RPMI7951 (cell line): ENCODE measurements at places on chromosomes 16 and 17. TPM values are rescaled to one million over a fixed set of nuclear protein-coding genes. Genes with fewer than 3 reads are reported as not detected.
A peak's percentile ranks its signal among the peaks of the same experiment; 100 is the strongest.

DNA sequence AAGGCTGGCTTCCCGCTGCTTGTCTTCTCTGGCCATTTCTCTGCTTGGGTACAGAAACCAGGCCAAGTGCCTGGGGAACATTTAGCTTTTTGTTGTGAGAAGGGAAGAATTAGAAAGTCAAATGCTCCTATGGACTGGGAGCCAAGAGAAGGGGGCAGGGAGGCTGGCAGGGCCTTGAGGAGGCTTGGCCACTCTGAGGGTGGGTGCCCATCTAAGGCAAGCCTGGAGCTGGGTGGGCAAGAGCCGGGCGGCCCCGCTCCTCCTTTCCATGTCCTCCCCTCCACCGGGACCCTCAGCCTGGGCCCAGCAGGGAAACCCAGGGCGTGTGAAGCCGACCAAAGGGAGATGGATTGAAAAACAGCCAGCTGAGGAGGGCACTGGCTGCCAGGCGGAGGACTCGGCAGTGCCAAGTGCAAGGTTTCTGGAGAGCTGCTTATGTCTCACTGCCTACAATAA is 69.4 kb downstream of the NTN1 start:
- DNase-seq, result no peak

DNA sequence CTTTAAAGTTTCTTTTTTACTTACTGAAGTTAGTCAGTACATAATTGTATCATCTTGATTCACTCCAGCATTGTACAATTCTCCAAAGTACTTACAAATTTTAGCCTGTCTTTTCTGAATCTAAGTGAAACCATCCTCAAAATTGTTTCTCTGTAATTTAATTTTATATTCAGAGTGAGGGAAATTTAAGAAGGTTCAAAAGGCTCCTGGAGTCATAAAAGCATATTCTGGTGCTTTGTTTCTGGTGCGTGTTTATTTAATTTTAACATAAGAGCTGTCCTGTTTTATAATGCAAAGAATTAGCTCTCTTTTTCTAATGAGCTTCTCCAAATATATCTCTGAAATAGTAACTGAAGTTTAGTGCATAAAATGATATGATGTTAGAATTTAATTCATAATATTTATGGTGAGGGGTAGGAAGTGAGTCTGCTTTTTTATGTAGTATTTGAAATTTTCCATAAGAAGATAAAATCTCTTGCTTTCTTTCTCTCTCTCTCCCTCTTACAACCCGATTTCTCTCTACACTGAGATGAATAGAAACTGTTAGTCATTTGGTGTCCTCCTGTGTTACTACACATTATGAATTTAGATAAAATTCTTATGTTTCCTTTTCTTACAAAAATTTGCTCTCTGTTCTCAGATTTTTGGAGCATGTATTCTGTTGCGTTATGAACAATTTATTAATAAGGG is 339.8 kb downstream of the BCAS3 start:
- no peak for DNase-seq

GRCh38 chr16:70634861-70635260 is 11.5 kb upstream of the IL34 start:
- no peak for DNase-seq

- DNase-seq, result no peak
These were observed 65.1 kb downstream of the RTN4RL1 start for GRCh38 chr17:1959871-1960544.

Gene PIRT
- not detected in 2 replicates for total RNA-seq

DNA sequence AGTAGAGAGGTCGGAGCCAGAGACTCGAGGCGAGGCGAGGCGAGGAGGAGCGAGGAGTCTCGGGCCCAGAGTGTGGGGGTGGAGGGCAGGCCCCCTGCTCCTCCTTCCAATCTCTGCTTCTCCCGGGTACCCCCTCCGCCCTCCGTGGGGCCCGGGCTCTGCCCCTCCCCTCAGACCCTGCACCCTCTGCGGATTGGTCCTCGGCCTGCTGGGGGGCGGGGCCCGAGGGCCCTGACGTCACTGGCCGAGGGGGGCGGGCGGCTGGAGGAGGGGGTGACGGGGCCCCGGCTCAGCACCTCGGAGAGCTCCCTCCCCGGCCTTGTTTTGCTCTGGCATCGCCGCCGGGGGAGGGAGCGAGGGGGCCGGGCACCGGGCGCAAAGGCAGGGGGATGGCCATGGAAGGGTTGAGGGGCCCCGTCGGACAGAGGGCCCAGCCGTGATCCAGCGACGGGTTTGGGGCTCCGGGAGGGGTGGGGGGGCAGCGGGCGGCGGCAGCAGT is at the start of gene RUNDC3A:
RUNDC3A (plus strand) TSS at position 282 of the 499 bp plus-strand sequence. CDS start 232 bp downstream, outside the sequence.
- peak; percentile 65 for DNase-seq

DNA sequence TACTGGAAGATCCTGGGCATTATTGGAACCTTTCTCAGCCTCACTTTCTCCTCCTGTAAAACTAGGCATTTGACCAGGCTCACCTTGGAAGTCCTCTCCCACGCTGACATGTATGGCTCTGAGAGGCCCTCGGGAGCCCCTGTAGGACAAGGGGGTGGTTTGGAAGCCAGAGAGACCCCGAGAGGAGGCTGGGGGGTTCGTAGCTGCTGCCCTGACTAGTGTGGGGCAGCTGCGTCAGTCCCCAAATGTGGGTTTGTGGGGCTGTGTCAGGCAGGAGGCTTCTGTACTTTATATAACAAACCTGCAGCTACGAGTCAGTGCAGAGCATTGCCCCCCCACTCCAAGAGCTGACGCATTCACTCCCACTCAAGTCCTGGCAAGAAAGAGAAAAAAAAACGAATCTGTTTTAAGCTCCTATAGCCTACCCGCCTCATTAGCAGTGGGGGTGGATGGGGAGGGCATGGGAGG is 1.8 kb downstream of the CX3CL1 start:
- no peak for DNase-seq

DNA sequence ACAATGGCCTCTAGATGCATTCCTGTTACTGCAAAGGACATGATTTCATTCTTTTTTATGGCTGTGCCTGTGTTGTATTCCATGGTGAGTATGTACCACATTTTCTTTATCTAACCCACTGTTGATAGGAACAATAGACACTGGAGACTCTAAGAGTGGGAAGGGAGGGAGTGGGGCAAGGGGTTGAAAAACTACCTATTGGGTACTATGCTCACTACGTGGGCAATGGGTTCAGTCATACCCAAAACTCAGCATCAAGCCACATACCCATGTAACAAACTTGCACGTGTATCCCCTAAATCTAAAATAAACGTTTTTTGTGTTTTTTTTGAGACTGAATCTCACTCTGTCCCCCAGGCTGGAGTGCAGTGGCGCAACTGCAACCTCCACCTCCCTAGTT is 47.1 kb upstream of the SCNN1B start:
- no peak for DNase-seq

Gene MEOX1
- total RNA-seq, result under 0.01 TPM in 1 of 2 replicates, not detected in the other

DNA sequence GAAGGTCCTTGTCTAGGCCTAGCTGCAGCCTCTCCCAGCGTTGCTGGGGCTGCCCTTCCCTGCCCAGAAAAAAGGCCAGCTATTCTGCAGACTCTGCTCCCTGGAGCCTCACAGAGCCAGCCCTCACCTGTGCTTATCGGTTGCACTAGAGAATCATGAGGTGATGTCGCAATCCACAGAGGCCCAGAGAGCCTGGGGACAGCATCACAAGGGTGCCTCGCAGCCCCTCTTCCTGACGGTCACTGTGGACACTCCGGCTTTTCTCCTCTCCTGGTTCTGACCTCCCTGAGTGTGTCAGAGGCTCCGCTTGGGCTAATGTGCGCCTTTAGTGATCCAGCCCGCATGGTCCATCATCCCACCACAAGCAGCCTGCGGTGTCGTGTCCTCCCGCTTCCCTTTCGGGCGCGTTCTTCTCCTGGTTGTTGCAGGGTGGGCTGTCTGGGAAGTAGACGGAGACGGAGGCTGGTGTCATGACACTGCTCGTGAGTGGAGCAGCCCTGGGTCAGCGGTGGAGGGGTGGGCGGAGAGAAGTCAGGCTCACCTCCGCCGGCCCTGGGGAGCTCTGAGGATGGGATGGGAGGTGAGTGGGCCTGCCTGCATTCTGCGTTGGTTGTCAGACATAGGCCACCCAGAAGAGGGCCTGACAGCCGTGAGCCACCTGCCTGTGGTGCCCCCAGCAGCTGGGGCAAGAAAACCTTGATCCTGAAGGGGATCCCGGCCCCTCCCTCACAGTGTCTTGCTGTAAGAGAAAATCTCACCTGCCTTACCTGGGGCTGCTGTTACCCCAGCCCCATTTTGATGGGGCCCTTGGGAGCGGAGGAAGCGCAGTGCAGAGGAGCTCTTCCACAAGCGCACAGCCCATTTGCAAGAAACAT is 165.9 kb upstream of the CHMP6 start:
- DNase-seq, result no peak

DNA sequence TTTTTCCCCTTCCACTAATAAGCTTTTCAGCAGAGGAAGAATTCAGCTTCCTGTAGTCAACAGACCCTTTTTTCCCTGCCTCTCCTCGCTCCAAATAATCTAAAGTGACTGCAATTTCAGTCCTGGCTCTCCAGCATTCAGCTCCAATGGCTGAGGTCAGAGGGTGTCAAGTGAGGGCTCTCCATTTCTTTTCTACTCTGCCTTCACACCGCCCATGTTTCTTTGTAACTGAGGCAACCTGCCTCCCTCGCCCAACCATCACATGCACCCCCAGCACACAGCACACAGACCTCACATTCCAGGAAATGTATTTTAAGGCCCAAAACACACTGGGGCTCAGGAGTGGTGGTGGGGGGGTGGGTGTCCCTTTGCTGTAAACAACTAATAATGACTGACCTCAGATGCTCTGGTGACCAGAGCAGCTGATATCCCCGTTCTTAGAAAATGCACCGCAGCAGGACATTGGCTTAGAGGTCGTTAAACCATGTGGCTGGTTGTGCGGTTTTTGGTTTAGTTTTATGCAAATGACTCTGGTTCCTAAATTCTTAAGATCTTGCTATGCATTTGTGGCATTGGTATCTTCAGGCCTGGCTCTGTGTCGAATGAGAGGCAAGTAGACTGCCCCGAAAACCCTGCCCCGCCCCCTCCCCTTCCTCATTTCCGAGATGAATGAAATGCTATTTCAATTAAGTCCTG is 203.6 kb downstream of the ZFHX3 start:
- no peak for DNase-seq

- no peak for DNase-seq
These were observed 15.4 kb downstream of the RGS11 start for GRCh38 chr16:260326-260725.

- no peak for DNase-seq
These were observed 97.4 kb upstream of the PSMD7 start for GRCh38 chr16:74199066-74199841.

- no peak for DNase-seq
These were observed 37.1 kb downstream of the AP1G1 start for GRCh38 chr16:71771571-71771970.

GRCh38 chr17:27569257-27569722 is 61.7 kb upstream of the LGALS9 start:
- no peak for DNase-seq

- no peak for DNase-seq
These were observed 258.2 kb upstream of the PMFBP1 start for GRCh38 chr16:72430121-72430520.
